ENCODE measurements at places on chromosomes 4 and X.

DNA sequence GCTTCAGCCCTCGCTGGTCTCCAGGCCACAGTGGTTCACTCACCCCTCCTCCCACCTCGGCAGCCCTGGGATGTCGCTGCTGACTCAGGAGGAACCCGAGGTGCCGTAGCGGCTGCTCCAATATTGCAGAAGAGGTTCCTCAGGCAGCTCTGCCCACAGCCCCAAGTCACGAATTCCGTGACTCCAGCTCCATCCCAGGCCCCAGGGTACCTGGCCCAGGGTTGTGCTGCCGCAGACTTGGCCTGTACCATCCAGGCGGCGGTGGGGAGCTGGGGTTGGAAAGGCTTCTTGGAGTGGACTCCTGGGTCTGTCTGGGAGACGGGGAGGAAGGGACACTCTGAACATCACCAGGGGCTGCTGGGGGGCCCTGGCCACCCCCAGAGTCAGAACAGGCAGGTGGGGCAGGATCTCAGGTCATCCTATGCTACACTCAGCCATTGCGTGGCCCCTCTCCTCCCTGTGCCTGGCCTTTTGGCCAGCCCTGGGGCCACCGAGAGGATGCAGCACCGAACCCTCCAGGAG is 728 bp upstream of the HGFAC start:
- DNase-seq: no peak

GRCh38 chrX:109638158-109638557 is 13.2 kb upstream of the KCNE5 start:
- DNase-seq: no peak

- no peak for DNase-seq
Measured at GRCh38 chr4:42315231-42315630, 82.1 kb upstream of the SHISA3 start.

DNA sequence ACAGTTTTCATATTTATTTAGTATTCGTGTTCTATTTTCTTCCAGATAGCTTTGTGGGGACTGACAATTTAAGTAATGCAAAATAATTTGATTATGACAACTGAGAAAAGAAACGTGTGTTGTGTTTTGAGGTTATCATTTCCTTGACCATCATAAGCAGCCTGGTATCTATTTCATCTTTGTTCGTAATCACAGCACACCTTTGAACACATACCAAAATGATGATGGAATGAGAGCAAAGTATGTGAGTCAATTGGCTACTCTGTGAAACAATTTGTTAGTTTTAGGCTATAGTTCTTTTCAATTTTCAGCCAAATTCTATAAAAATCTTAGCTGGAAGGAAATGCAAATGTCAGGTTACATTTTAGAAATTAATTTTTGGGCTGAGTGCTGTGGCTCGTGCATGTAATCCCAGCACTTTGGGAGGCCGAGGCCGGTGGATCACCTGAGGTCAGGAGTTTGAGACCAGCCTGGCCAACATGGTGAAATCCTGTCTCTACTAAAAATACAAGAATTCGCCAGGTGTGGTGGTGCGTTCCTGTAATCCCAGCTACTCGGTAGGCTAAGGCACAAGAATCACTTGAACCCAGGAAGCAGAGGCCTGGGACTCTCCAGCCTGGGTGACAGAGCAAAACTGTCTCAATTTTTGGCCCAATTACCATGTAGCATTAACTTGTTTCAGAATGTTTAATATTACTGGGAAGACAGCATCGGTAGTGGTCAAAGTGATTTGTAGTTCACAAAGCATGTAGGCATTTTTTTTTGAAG is 1.1 kb upstream of the DUSP21 start:
- no peak for DNase-seq

DNA sequence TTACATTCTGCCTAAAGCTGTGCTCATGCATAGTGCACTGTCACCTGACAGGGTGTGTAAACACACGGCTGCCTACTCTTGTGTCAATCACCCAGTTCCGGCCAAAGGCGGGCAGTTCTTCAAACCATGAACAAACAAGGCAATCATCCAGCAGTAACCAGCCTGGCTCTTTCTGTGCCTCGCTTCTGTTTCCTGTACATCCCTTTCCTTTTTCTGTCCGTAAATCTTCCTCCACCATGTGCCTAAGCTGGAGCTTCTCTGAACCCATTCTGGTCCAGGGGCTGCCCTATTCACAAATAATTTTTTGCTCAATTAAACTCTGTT is 60.8 kb upstream of the CBR4 start:
- no peak for DNase-seq

- peak; percentile 33 for DNase-seq
Measured at GRCh38 chr4:95549246-95550114, 707 bp upstream of the UNC5C start.

GRCh38 chrX:138946926-138947325 is 235.4 kb upstream of the FGF13 start:
- no peak for DNase-seq

DNA sequence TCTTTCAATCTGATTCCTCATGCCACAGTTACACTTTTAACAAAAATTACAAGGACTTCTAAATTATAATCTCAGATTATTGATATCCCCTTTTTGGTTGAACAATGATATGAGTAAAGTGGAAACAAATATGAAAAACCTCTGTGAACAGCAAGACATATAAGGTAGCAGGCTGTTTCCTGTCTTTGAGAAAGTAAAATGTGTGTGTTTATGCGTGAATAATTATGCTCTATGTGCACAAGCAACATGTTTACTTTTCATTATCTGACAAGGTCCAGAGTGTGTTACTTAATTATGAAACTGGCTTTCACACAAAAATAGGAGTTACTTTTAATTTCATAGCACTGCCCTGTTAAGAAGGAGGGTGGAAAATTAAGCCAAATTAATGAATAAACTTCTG is 43.1 kb downstream of the DDIT4L start:
- DNase-seq: no peak

DNA sequence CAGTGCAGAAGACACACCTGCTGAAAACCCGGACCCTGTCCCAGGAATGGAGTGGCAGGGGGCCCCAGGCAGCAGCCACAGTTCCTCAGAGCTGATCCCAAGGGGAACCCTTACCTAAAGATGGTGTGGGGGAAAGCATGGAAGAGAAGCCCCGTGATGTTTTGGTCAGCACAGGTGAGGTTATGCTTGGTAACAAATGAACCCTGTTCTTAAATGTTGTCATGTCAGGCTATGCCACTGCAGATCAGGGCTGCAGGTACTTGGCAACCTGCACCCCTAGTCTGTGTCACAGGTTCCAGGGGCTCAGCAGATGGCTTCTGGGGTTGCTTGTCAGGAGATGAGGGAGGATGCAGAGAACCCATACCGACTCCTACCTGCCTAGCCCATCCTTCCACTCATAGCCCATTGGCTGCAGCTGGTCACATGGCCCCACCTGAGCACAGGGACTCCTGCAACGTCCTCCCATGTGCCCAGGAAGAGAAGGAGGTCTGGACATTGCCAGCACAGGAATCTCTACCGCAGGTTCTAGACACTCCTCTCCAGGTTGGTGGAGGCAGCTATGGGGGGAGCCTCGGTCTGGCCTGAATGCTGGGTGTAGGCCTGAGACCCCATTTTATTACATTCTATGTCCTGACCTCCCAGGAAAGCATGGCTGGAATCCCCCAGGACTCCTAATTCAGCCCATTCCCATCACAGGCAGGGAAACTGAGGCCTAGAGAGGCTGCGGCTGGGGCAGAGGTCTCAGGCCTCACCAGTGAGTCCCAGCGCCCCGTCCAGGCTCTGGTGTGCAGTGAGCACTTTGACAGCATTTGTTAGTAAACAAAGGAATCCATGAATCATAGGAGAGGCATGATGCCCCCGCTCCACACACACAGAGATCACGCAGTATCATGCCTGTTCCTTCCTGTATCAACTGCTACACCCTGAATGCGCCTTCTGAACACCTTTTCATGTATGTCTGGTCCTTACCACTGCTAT is 51.1 kb downstream of the ADRA2C start:
- no peak for DNase-seq

GRCh38 chr4:64166365-64166764 is 242.9 kb downstream of the TECRL start:
- DNase-seq: no peak

GRCh38 chr4:14783011-14783877 is 219.0 kb upstream of the CPEB2 start:
- peak; percentile 25 for DNase-seq
